ENCODE measurements at places on chromosomes 5 and 9.

DNA sequence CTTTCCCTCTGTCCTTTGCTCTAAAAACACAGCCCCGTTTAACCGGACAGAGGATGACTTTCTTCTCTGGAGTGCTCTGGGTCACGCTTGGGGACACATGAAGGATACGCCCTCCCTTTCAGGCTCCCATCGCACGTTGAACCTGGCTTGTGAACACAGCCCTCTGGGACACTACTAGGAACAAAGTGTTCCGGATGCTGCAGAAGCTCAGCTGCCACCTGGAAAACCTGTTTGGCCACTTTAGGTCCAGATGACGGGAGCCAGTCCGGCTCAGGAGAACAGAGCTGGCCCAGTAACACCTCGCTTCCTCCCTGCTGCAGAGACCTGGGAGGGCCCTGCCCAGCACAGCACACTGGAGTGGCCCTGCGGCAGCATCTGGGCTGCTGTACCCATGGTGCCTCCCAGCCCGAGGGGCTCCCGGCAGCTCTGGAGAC lies 60.1 kb downstream of the GADD45G start:
- no peak for DNase-seq

- DNase-seq = peak; percentile 15
Observed at GRCh38 chr5:147763791-147764525, 18.6 kb downstream of the JAKMIP2 start.

- peak; percentile 22 for DNase-seq
Observed at GRCh38 chr5:135344349-135344748, 54.7 kb downstream of the MACROH2A1 start.

- DNase-seq = no peak
Observed at GRCh38 chr9:32587901-32588300, 14.9 kb upstream of the NDUFB6 start.

DNA sequence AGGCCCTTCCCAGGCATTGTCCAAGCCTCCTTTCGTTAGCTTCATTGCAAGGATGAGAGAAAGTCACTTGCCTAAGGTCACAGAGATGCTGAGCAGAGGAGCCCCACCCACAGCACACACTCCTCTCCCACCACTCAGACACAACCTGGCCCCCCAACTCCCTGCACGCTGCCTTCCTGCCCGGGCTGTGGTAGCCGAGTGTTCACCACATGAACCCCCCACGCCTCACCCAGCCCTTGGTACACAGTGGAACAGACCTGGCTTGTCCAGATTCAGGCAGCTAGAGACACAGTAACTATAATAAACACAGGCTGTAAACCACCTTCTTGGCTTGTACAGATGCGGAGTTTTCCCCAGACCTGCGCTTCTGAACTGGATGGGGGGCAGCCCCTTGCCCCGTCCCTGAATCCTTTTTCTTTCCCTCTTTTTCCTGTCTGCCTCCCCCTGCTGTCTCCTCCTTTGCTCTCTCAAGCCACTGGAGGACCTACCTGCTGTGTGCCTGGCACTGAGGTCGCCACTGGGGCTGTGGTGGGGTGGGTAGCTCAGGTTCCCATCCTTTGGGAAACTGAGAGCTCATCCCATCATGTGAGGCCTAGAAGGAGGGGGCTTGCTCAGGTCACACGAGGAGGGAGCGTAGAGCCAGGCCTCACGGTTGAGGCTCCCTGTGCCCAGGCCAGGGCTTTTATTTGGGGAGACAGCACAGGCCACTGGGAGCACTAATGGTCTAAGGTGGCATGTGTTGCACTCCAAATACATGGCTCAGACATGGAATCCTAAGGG lies 55.7 kb upstream of the SYNPO start:
- no peak for DNase-seq

DNA sequence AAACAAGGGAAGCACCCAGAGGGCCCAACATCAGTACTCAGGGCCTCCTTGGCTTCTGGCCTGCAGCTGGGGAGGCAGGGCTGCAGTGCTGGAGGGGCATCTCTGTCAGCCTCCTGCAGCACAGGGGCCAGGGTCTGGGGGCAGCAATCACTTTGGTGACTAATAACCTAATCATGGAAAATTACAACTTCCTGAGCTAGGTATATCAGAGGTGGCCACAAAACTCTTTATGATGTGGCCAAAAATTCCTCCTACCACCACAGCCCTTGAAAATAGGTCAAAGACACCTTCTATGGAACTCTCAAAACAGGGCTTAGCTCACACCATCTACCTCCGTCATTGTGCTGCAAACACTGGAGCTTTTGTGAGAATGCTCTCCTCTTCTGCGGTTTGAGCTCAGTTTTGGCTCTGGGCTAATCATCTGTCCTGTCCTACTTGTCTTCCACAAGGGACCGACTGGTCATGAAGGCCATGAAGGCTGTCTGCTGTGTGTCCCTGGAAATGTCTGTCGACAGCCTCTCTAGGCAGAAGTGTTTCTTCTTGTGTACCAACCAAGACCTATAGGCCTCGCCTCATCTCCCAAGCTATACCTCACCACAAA lies 28.6 kb downstream of the CSF2 start:
- no peak for DNase-seq

DNA sequence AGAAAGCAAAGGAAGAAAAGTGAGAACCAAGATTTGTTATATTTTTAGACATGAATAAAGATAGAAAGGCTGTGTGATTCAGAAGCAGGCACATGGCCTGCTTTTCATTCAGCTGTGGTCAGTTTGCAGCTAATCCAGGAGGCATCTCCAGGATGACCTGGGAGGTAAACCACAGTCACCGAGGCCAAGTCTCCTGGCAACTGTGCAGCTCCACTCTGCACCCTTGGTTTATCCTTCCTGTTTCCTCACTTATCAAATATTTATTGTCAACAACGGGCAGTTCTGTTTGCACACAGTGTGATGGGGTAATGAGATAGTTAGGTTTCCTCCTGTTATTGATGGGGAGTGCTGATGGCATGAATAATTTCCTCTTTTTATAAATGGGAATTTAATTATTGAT lies 243.0 kb downstream of the PSAT1 start:
- peak; percentile 68 for DNase-seq

- no peak for DNase-seq
Observed at GRCh38 chr9:18075253-18075952, 398.6 kb upstream of the ADAMTSL1 start.

- DNase-seq = no peak
Observed at GRCh38 chr9:84845956-84846900, 176.7 kb downstream of the NTRK2 start.

GRCh38 chr9:105700668-105701067 lies 6.3 kb downstream of the TMEM38B start:
- no peak for DNase-seq

DNA sequence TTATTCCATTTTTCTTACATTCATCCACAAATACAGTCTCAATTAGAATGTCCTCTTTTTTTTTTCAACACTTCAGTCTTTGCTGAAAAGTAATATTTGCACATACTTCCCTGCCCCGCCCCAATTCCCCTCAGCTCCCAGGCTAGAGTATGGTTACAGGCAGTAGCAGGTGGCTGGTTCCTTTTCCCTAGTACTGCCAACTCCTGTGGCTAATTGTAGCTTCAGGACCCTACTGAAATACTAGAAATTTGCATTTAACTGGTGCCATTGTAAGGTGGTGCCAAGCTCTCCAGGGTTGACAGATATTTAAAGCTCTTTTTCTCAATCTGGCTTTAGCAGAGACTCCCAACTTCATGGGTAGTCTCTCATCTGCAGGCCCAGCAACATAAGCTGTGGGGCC lies 80.3 kb downstream of the FAM81B start:
- DNase-seq = no peak

GRCh38 chr9:7921545-7922197 lies 122.1 kb upstream of the DMAC1 start:
- no peak for DNase-seq

- DNase-seq = no peak
Observed at GRCh38 chr5:77235846-77236721, 25.6 kb downstream of the PDE8B start.

DNA sequence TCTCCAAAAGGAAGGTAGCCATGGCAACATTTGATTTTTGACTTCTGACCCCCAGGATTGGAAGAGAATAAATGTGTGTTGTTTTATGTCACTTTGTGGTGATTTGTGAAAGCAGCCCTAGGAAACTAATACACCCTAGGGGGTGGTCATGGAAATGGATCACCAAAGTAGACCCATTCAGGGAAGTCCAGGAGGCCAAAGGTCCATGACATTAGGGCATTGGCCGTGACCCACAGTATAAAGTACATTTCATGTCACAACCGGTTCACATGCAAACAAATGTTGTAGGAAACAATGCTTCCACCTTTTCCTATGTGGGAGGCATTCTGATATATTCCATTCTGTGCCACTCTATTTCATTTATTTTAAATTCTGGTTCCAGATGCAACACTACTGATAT lies 128.4 kb downstream of the ADAMTS12 start:
- no peak for DNase-seq

DNA sequence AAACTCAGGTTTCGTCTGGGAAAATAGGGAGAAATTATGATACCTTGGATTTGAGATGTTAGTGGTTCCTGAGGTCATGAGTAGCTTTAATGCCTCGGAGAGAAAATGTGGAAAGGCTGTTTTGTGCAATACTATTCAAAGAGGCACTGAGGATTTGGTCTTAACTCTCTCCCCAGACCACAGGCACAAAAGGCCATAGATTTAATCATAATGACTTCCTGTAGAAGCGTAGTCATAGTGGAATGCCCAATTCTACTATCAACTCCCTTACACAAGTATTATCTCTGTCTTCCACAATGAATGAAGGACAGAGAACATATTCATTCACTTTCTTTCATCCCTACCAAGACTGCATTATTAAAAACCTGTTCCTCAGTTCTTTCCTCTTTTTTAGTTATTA lies 153.0 kb upstream of the FTMT start:
- no peak for DNase-seq

DNA sequence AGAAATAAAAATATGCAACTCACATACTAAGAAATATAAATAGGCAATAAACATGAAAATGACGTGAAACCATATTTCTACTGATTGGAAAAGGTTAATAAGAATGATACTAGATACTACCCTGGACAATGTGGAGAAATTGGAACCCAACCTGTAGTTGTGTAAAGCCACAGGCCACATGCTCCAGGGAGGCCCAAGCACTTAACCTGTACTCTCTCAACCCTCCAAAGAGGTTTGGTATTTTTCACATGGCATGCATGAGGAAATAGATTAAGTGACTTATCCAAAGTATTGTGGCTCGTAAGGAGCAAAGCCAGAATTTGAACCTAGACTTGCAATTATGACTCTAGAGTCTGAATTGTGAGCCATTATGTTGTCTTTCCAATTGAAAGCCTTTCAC lies 13.4 kb downstream of the LIFR start:
- DNase-seq = no peak

GRCh38 chr9:120236596-120236995 lies 343.4 kb downstream of the CDK5RAP2 start:
- DNase-seq = no peak

- DNase-seq = no peak
Observed at GRCh38 chr5:76849419-76850291, at the start of gene S100Z. TSS of gene S100Z (plus strand) at chr5:76850014. CDS start at chr5:76875360, 25,346 bp downstream.

DNA sequence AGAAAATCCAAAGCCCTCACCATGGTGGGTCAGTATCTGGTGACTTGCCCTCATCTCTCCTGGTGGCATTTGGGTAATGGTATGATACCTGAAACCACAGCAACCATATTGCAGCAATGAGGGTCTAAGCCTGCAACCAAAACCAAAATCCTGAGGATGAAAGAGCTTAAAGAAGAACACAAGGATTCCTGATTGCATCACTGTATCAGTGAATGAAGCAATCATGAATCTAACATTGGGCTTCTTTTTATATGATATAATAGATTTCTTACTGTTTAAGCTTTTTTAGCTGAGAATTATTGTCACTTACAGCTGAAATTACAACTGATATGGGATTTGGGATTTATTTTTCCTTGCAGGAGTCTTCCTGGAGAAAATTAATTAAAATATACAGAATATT lies 269.9 kb downstream of the MEF2C start:
- DNase-seq = no peak

- DNase-seq = no peak
Observed at GRCh38 chr5:167939686-167940085, 351.8 kb upstream of the WWC1 start.

DNA sequence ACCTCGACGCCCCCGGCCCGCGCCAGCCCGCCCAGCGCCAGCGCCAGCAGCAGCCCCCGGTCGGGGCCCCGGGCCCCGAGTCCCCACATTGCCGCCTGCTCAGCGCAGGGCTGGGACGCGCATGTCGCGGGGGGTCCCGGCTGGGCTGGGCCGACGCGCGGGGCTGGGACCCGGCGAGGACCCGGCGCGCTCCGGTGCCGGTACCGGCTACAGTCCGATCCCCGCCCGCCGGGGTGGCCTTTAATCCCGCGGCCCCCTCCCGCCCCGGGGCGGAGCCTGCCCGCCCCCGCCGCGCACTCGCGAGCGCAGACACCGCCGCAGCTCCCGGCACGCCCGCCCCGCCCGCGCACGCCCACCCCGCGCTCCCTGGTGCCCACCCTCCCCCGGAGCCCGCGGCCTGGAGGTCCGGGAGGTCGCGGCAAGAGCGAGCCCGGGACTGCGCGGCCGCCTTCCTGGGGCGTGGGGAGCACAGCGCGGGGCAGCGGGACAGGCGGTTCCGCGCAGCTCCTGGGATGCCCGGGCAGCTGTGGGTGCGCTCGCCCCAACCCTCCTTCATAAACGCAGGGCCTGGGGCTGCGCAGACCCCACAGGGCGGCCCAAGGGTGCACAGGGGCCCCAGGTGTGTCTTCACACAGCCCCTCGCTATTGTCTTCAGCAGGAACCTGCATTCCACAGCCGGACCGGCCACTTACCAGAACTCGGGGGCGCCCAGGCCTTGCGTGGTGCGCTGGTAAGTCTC lies at the start of gene SLC9A3:
Gene SLC9A3 (minus strand): TSS at position 216 of the 739 bp plus-strand sequence.
- no peak for DNase-seq

GRCh38 chr5:132136906-132137305 lies 63.3 kb downstream of the CSF2 start:
- peak; percentile 7 for DNase-seq

- peak; percentile 18 for DNase-seq
Observed at GRCh38 chr5:90645024-90645610, 86.5 kb downstream of the ADGRV1 start.

DNA sequence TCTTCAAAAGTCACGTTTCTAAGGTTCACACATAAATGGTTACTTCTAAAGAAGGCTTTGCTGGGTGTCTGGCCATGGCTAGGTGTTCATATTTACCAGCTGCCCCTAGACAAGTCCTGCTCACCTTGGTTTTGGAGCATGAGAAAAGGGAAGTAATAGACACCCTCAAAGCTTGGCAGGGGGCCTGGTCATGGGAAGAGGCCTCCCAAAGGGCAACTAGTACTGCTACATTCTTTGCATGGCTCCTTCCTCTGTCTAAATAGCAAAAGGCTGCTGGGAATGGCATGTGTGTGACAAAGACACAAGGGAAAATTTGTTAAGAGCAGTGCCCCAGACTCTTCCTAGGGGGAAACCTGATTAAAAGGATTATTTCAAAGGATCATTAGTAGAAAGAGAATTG lies 93.4 kb downstream of the NRG2 start:
- DNase-seq = no peak

- no peak for DNase-seq
Observed at GRCh38 chr5:149930043-149930748, 14.4 kb downstream of the PDE6A start.
